Lung (tissue), 17 donors: ENCODE measurements at places on chromosomes 13 and 19. TPM values are rescaled to one million over a fixed set of nuclear protein-coding genes. Genes with fewer than 3 reads are reported as not detected.

Gene PSG6
- not detected for polyA plus RNA-seq

Gene ZNF135
- 2.4 TPM for polyA plus RNA-seq

Gene SHD
- not detected for polyA plus RNA-seq

Gene PTGIR
- polyA plus RNA-seq, result 37.0 TPM

Gene ITGBL1
- 2.0 TPM for polyA plus RNA-seq

Gene GDF15
- polyA plus RNA-seq, result 119 TPM

Gene ZNF730
- polyA plus RNA-seq, result 0.05 TPM

Gene CDADC1
- polyA plus RNA-seq, result 5.3 TPM

Gene HCN2
- polyA plus RNA-seq, result 0.04 TPM

Gene CYP2A13
- 0.33 TPM for polyA plus RNA-seq

Gene CBARP
- polyA plus RNA-seq, result 0.77 TPM

Gene MAG
- 2.3 TPM for polyA plus RNA-seq

Gene CRTC1
- polyA plus RNA-seq, result 5.8 TPM

Gene DPF1
- polyA plus RNA-seq, result not detected

Gene NOVA2
- polyA plus RNA-seq, result 6.7 TPM

Gene SLC25A41
- 0.43 TPM for polyA plus RNA-seq

Gene RAB3A
- 1.5 TPM for polyA plus RNA-seq

Gene ZNF8
- polyA plus RNA-seq, result 1.2 TPM
